ENCODE measurements at places on chromosomes 4 and X.

DNA sequence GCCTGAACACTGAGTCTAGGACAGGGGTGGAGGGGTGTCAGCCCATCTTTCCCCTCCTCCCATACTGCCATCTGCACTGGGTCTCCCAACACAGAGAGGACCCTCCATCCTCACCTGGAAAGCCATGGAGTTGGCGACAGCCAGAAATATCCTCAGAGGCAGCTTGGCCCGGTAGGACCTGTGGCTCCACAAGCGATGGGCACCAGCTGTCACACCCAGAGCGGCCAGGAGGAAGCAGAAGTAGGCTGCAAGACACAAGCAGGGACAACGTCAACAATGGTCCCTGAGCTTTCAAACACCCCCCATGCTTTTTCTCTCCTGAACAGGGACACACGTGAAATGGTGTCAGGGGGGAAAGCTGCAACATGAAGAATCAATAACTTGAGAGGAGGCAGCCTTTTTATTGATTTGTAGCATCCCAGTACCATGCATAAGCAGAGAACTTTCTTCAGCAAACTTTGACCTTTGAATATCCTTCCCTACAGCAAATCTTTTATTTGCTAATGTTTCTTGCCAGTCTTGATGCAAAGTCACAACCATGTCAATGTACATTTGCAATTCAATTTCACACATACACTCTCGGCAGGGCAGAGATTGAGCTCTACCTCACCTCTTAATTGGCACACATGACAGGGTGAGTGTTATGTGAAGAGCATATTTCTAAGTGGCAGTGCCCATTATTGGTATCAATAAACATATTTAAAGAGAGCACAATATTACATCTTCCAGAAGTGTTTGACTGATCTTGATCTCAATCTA, 93.2 kb downstream of the SCD5 start:
- DNase-seq = no peak

DNA sequence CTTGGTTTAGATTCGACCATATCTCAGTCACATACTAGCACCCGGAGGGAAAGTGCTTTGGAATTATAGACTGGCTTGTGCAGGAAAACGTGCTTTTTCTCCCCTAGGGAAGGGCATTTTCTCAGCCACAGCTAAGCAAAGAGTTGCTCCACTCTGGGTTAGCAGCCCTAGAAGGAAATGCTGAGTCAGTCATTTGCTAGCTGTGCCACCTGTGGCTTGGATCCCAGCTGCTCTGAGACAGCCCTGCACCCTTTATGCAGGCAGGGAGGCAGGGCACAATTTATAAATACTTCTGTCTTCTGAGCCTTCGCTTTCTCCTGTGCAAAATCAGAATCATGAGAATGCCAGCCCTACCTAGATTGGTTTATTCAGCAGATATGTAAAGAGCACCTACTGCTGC, 1.3 kb upstream of the USP51 start:
- no peak for DNase-seq

GRCh38 chr4:137651128-137651527, 118.8 kb upstream of the PCDH18 start:
- DNase-seq = no peak

- no peak for DNase-seq
These were observed 46.4 kb downstream of the APOO start for GRCh38 chrX:23861215-23861896.

- no peak for DNase-seq
These were observed 5.7 kb downstream of the GPRIN3 start for GRCh38 chr4:89301902-89302301.

GRCh38 chr4:185712350-185713024, 99.5 kb downstream of the SORBS2 start:
- DNase-seq = no peak

DNA sequence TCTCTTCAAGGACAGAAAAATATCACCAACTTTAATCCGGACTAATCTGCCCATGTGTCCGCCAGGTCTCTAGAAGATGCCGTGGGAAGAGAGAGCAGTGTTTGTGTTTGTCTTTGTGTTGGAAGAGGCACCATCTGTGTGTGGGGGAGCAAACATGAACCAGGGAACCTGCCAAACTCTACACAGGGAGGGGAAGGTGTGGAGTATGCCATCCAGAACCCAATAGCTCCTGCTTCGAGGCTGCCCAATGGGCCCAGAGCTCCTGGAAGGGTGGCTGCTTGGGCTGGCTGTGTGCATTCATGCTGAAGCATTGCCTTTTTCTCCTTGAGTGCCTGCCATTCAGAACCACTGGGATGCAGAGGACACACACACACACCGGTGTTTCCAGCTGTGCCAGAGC, 536.2 kb downstream of the MID1IP1 start:
- DNase-seq = no peak

DNA sequence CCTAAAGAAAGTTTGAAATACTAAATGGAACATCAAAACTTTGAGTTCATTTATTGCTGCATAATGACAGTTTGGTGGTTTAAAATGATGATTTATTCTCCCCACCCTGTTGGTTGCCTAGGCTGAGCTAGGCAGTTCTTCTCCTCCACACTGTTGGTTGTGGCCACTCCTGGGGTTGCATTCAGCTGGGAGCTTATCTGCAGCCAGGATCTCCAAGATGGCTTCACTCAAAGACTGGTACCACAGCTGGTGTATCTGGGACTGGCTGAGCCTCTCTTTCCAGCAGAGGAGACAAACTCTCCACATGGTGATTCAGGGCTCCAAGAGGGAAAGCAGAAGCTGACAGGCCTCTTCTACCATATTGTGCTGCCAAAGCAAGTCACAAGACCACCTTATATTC, 33.1 kb downstream of the MSL3 start:
- peak; percentile 19 for DNase-seq

GRCh38 chr4:77347351-77347966, 190.5 kb downstream of the CCNG2 start:
- DNase-seq = no peak

GRCh38 chr4:98509721-98510120, 148.7 kb downstream of the TSPAN5 start:
- no peak for DNase-seq

GRCh38 chr4:112817933-112818593, 181.1 kb downstream of the LARP7 start:
- DNase-seq = peak; percentile 55

DNA sequence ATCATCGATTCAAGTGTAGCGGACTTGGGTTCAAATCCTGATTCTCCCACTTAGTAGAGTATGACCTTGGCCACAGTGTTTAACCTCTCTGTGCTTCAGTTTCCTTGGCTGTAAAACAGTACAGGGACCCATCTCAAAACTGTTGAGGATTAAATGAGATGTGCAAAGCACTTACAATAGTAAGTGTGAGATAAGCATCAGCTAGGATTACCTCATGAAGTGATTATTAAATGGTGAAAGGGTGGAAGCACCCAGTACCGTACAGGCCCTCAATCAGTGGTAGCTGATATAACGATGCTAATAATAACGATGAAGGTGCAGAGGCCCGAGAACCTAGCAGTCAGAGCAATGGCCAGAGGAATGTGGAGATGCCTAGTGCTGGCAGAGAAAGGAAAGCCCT, 45.1 kb downstream of the PRPS1 start:
- no peak for DNase-seq

Measured in stimulated activated CD4-positive, alpha-beta T cell treated with anti-CD3 and anti-CD28 coated beads, Interleukin-15, amount 100 ng/mL, for 24 hours (primary cell).